Karpas-422 (cell line): ENCODE measurements at places on chromosomes 5 and 9.

GRCh38 chr9:2210201-2210600, 195.1 kb downstream of the SMARCA2 start:
- no peak for DNase-seq

DNA sequence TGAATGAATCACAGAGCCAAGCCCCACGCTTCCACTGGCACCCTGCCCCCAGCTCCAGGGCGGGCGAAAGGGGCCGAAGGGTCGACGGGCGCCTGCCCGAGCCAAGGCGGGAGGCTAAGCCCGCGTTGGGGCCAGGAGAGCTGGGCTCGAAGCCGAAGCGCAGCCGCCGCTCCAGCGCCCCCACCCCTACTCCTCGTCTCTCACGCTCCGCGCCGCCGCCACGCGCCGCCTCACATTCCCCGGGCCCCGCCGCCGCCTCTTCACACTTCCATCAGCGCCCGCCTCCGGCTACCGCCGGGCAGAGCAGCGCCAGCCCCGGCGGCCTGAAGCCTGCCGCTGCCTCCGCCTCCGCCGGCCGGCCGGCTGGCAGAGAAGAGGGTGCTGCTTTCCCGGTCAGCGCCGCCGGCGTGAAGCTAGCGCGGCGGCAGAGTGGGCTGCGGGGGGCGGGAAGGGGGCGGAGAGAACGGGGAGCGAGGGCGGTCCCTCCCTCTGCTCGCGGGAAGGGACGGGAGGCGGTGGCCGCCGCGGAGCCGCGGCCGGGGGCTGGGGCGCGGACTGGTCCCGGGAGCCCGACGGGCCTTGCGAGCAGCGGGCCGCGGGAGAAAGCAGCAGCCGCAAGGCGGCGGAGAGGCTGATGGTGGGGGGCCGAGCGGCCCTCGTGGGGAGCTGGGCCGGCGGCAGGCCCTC, at the start of gene HOMER1:
TSS of gene HOMER1 (minus strand) at position 431 of the 687 bp plus-strand sequence. CDS start 1,360 bp downstream, outside the sequence.
- DNase-seq, result peak; percentile 47

GRCh38 chr5:17021602-17021932, 85.5 kb upstream of the MYO10 start:
- DNase-seq, result no peak

DNA sequence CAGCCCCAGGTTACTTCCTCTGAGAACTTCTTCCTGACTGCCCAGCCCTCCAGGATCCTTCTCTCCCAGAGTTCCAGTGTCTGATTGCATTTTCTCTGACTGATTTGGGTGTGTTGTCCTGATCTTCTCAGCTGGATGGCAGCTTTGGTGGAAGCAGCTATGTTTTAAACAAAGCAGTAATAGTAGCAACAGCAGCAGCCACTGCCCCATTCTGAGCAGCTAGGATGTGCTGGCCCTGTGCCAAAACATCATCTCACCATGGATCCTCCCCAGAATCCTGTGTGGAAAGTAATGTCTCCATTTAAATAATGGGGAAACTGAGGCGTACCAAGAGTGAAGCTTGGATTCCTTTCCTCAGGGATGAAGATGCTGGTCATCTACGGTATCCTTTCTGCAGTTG, 46.4 kb upstream of the PSD2 start:
- no peak for DNase-seq

DNA sequence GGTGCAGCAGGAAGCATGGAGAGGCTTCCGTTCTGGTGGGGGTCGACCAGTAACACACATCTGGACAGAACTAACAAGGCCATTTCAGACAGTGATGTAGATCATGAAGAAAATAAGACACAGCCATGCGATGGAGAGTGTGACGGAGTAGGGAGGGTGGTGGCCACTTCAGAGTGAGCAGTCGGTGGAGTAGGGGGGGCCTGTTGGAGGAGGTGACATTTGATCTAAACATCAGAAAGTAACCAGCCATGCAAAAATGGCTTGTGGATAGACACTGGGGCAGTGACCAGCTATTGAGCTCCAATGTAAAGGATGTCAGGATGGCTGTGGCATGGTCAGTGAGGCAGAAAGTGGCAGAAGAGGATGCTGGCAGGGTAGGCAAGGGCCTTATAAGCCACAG, 65.9 kb downstream of the PPARGC1B start:
- peak; percentile 51 for DNase-seq

- no peak for DNase-seq
Observed at GRCh38 chr9:35562895-35563780, 41.9 kb upstream of the TESK1 start.

GRCh38 chr9:109779711-109780452, at the start of gene PALM2AKAP2:
Gene PALM2AKAP2 (plus strand): TSS chr9:109780198. CDS start chr9:109780489, 291 bp downstream.
- DNase-seq, result no peak

GRCh38 chr5:136309932-136310598, 55.3 kb downstream of the TRPC7 start:
- DNase-seq, result no peak

- peak; percentile 52 for DNase-seq
Observed at GRCh38 chr5:131357739-131358561, 94.1 kb downstream of the CDC42SE2 start.

DNA sequence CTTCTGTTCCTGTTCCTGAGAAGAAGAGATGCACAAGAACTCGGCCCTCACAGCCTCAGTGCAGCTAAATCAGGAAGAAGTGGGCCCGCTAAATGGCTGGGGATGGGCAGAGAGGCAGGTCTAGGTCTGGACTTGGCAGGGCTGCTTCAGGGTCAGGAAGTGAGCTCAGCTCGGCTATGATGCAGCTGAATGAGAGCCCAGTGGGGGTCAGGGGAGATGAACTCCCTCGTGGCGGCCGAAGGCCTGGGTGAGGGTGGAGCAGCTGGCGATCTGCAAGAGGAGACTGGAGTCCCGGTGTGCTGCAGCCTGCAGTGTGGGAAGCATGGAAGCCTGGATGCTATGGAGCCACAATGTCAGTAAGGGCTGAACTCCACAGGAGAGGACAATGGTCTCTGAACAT, 466.2 kb downstream of the SPOCK1 start:
- DNase-seq, result no peak

DNA sequence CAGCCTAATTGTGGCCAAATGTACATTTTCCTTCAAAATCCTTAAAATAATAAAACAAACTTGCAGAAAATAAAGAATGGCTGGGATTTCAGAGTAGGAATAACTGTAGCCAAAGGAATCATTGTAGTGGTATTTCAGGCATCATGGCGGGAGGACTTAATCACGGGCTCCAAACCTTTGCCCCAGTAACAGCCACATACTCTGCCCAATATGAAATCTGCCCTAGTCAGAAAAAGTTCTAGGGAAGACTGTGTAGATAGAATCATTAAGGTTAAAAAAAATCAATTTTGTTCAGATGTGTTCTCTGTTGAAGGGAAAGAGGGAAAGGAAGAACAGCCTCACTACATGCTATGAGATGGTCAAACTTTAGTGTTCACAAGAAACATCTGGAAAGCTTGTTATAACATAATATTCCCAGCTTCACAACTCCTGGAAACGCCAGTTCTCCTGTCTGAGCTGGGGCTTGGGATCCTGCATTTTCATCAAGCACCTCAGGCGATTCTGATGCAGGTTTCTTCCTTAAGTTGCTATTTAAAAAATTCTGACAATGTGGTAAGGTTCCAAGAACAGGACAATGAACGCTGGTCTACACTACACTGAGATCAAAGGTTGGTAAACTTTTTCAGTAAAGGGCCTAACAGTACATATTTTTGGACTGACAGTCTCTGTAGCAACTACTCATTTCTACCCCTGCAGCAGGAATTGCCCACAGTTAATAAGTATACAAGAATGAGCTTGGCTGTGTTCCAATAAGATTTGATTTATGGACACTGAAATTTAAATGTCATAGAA, 87.9 kb downstream of the CEMIP2 start:
- DNase-seq, result no peak

DNA sequence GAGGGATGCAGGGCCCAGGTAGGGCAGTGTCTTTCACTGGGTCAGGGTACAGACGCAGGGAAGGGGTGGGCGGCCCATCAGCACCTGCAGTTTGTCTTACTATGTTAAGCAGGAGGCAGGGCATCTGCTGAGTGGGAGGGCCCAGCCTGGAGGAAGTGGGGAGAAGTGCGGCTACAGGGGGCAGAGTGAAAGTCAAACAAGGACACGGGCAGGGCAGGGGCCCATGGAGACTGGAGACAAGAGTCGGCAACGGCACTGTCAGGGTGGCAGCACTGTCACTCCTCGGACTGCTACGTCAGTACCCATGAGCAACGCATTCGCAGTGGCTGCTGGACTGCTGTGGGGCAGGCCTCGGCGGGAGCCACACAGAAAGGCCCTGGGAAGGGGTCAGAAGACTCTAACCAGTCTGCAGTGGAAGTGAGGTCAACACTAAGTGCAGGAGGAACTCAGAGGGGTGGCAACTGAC, 19.7 kb downstream of the CAMSAP1 start:
- peak; percentile 73 for DNase-seq
